ENCODE measurements at places on chromosomes 12 and 14.

DNA sequence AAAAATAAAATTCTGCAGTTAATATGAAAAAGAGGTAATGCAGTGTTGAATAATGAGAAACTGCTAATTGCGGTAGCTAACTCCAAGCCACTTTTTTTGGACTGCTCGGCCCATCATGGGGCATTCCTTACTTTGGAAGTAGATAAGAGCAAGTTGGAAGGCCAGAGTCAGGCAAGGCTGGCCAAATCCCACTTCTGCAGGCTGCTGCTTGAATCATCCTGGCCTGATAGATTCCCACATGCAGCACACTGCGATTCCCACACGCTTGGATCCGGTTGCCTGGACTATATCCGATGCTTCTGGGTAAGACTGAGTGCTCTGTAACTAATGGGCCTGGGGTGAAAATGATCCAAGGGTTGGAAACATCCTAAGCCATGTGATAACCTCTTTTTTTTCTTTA is 10.6 kb downstream of the EIF2B2 start:
- no peak for DNase-seq

- no peak for DNase-seq
Measured at GRCh38 chr12:26338586-26339572, 143.5 kb downstream of the SSPN start.

GRCh38 chr12:93896427-93896826 is 219.3 kb downstream of the CRADD start:
- no peak for DNase-seq

DNA sequence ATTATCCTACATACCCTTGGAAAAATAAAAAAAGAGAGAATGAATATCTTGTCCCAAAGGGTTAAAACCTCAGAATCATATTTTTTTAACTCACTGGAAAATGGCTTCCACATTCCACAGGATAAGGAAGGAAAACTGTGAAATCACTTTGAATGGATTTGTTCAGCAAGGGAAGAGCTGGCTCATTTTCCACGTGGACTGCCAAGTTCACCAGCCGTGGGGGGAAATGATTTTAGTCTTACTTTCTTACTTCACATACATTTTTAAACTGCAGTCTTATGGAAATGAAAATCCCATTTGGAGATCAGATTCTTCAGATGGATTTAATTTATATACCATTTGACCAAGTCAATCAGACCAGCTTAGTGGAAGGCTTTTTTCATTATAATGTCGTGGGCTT is 29.9 kb upstream of the AEBP2 start:
- DNase-seq = no peak

- no peak for DNase-seq
Measured at GRCh38 chr14:95915330-95915729, 38.7 kb downstream of the TUNAR start.

DNA sequence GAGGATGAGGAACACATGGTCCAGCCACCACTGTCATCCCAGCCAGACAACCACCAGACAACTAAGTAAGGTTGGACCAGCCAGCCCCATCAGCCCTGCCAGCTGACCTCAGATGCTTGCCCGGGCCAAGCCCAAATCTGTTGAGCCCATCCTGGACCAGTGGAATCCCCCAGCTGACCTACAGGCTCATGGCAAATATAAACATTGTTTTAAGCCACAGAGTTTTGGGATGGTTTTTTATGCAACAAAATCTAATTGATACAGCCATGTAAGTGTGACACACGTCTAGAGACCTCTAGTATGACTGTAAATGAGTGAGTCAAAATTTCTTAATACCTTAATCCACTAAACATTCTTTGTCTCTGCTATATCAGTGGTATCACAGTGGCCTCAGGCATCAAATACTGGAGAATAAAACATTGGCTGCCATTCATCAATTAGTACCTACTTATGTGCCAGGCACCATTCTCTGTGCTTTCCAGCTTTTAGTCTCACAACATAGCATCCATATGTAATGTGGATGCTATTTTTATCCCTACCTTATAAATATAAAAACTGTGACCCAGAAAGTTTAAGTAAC is 24.2 kb upstream of the NT5DC3 start:
- no peak for DNase-seq

DNA sequence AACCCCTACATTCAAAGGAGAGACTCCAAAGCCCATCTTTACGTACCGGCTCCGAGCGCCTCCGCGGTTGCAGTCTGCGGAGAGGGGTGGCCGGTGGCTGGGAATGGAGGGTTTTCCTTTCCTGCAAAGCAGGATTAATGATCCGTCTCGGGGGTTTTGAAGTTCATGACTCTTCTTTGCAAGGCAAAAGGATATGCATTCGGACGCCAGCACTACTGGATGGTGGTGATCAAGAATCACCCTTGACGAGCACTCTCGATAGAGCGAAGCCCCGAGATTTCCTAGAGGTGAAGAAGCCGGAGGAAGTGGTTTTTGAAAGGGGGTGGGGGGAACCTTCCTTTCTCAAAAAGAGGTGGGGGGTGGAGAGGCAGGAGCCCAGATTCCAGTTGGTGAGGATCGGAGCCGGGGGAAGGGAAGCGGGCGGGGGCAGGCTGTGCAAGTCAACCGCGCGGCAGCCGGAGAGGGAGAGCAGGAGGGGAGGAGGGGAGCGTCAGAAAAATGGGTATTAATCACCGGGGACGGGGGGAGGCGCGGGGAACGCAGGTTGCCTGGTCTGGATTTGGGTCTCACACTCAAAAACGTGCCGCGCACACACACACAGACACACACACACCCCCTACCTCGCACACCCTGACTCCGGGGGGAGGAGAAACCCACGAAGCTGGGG is at the start of gene GRIN2B:
Gene GRIN2B, minus strand, starts transcription at position 307 of the 667 bp plus-strand sequence. CDS start 115,394 bp downstream, outside the sequence.
- DNase-seq = no peak

GRCh38 chr14:72573725-72574417 is 320.0 kb downstream of the DPF3 start:
- DNase-seq = no peak

GRCh38 chr14:88955455-88955854 is 131.0 kb downstream of the TTC8 start:
- no peak for DNase-seq

GRCh38 chr12:54940727-54941315 is 43.7 kb downstream of the TESPA1 start:
- no peak for DNase-seq

DNA sequence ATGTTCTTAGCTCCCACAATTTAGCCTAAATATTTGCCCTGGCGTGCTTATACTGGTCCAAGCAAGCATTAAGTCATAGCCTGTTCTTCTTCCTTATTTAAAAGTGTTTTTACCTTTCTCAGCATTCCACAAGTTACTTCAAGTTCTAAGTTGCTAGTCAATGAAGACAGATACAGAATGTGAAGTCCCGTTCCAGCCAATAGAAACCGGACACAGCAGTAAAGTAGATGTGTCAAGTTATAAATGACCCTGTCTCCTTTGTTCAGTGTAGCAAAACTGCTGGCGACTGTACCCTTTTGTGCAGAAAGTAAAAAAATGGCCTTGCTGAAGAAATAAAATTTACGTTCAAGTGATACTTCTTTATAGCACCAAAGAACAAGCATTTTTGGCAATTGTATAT is 3.9 kb downstream of the SNAPC1 start:
- DNase-seq = no peak

- DNase-seq = no peak
Measured at GRCh38 chr12:116879509-116880212, 1.6 kb downstream of the HRK start.

- DNase-seq = no peak
Measured at GRCh38 chr12:19872621-19873540, 433.6 kb downstream of the AEBP2 start.

GRCh38 chr14:88181072-88181471 is 142.0 kb downstream of the KCNK10 start:
- DNase-seq = no peak

- no peak for DNase-seq
Measured at GRCh38 chr14:91293281-91293680, 48.8 kb upstream of the GPR68 start.

GRCh38 chr12:101051901-101052550 is 158.0 kb downstream of the SLC5A8 start:
- peak; percentile 38 for DNase-seq

- DNase-seq = no peak
Measured at GRCh38 chr14:85165094-85165493, 364.9 kb upstream of the FLRT2 start.

- DNase-seq = no peak
Measured at GRCh38 chr14:61358554-61359226, 37.3 kb downstream of the PRKCH start.

- no peak for DNase-seq
Measured at GRCh38 chr12:104676636-104677035, 219.9 kb downstream of the CHST11 start.

DNA sequence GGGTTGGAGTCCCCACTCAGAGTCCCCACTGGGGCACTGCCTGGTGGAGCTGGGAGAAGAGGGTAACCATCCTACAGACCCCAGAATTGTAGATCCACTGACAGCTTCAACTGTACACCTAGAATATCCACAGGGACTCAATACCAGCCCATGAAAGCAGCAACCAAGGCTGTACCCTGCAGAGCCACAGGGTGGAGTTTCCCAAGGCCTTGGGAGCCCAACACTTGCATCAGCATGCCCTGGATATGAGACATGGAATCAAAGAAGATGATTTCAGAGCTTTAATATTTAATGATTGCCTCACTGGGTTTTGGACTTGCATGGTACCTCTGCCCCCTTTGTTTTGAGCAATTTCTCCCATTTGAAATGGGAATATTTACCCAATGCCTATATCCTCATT is 80.4 kb downstream of the RASSF9 start:
- DNase-seq = no peak

DNA sequence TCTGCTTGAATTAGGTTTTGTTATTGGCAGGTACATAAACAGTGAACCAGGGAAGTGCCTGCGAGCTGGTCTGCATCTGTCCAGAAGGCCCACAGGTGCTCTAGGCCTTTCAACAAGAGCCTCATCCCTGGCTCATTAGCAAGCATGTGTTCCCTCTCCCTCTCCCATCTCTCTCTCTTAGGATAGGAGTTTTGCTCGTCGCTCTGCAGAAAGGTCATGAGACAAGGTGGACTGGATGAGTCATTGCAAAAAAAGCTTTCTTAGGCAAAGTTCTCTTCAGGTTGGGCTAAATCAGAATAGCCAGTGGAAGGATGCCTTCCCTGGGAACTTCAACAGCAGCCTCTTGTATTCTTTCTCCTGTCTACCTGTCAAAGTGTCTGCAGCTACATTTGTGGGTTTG is 14.6 kb upstream of the PRMT8 start:
- DNase-seq = no peak

DNA sequence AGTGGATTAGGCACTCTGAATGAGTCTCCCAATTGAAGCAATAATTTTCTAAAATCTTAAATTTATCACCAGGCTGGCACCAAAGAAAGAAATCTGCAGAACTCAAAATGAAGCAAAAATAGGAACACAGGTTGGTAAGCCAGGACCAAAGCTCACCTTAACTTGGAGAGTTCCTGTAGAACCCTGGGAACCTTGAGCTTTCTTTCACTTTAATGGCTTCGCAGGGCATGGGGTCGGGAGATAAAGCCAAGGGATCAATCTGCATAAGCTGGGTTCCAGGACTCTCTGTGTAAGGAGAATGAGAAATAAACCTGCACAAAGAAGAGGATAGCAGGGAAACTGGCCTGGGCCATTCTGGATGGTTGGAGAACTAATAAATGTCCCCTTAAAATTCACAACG is 8.3 kb upstream of the VDR start:
- DNase-seq = no peak

DNA sequence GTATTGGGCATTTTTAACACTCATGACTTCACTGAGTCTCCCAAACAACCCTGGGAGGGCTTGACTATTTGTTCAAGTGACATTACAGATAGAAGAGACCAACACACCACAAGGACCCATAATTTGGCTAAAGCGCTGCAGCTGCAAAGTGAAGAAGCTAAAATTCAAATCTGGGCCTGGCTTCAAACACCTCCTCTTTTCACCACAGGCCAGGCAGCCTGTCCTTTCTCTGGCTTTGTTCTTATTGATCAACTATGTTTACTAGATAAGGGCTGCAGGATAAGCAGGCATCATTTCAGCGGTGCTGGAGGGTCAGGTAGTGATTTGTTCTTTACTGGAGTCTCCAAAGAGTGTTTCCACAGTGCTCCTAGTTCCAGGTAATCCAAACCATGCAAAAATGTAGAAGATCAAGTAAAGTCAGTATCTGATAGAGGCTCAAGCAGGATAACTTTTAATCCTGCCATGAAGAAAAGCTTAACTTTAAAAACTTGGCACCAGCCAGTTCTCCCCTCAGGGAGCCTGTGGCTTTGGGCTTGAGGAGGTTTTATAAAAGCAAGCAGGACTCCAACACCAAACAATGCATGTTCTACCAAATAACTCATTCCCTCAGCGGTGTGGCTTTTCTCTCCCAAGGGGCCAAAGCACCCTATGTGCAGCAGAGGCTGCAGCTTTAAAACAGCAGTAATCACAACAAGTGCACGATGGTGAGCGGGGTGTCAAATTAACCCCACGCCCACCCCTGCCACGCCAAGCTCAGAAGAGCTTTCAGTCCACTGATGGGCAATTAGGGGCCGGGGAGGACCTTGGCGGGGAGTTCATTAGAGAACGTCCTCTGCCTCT is 16.8 kb downstream of the CLMN start:
- DNase-seq = peak; percentile 12

DNA sequence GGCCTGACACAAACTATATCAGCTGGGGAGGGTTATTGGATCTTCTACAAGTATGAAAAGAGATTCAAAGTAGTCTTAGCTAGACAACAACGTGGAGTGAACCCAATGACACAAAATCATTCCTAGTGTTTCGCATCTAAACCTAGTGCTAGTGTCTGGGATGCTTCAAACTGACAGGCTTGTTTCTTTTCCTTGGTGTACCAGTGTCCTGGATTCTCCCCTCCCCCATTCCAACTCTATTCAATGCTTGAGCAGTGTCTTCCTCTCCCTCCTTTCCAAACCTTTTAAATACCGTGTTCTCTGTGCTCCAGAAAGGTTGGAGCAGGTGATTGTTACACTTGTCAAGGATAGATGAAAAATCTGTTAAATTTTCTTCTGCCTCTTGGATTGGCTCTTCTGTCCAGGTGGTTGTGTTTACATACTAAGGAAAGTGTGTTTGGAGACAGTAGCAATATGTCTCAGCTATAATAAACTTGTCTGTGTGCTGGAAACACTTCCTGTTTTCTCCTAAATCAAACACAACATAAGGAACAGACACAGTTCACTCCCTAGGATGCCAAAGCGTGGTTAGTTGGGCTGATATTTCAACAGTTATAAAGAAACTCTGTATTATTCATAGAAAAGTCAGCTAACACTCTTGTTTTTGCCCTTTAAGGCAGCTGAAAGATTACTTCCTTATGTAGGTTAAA is 14.4 kb upstream of the GUCY2C start:
- no peak for DNase-seq

- no peak for DNase-seq
Measured at GRCh38 chr14:61298824-61299223, 17.7 kb upstream of the TMEM30B start.

GRCh38 chr12:68967046-68967445 is 34.1 kb upstream of the CPM start:
- no peak for DNase-seq

DNA sequence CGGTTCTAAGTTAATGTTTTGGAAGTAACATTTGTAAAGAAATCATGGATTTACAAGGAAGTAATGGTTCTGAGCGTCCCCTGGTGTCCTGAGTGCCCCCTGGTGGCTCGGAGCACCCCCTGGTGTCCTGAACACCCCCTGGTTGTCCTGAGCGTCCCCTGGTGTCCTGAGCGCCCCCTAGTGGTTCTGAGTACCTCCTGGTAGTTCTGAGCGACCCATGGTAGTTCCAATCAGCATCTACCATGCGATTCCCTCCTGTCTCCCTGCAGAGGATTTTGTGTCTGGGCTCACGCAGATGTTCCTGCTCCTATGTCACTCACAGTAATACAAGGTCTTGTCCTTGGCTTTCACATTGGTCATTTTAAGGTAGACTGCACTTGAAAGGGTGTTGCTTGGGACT is 1352.9 kb downstream of the TMEM121 start:
- peak; percentile 71 for DNase-seq
